ENCODE measurements at places on chromosomes 4 and X.

- DNase-seq, result no peak
Observed at GRCh38 chrX:97405031-97405660, 521.4 kb downstream of the RPA4 start.

GRCh38 chrX:53089224-53089842 is 4.6 kb upstream of the KANTR start:
- no peak for DNase-seq

DNA sequence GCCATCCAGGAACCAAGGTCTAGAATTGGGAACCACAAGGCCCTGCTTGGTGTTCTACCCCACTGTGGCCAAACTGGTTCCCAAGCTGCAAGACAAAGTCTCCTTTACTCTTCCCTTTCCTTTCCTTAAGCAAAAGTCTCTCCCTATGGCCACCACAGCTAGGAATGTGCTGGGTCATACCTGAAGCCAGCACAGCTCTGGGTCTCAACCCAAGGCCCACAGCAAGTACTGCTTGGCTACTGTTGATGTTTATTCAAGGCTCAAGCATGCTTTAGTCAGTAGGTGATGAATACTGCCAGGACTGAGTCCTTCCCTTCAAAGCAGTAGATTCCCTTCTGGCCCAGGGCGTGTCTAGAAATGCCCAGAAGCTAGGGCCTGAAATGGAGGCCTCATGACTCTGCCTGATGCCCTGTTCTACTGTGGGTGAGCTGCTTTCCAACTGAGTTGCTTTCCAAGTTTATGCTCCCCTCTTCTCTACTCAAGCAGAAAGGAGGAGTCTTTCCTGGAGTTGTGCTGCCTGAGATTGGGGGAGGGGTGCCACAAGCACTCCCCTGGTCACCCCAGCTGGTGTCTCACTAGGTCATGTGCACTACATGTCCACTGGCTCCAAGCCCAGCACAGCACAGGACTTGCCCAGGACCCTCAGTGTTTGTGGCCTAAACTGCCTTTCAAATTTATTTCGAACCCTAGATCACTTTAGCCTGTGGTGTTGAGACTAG is 44.9 kb downstream of the STAP1 start:
- no peak for DNase-seq

GRCh38 chr4:137635601-137636000 is 103.3 kb upstream of the PCDH18 start:
- no peak for DNase-seq

- DNase-seq, result no peak
Observed at GRCh38 chr4:76881375-76881774, 16.6 kb downstream of the SOWAHB start.

DNA sequence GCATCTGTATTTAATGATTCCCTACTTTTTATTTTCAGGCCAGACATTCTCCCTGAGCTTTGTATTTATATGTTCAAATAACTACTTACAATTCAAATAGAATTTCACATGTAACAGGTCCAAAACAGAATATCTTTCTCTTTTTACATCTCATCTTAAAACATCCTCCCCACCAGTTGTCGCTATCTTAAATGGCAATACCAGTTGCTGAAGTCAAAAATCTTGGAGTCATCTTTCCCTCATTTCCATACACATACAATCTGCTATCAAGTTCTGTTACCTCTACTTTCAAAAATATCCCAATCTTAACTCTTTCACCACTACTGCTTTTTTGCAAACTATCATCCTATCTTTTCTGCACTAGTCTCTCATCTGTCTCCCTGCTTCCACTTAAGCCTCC is 330.5 kb downstream of the STPG2 start:
- DNase-seq, result no peak

- no peak for DNase-seq
Observed at GRCh38 chrX:102934624-102935023, 2.4 kb upstream of the RAB40AL start.

- no peak for DNase-seq
Observed at GRCh38 chr4:102579794-102580462, 78.8 kb downstream of the NFKB1 start.

DNA sequence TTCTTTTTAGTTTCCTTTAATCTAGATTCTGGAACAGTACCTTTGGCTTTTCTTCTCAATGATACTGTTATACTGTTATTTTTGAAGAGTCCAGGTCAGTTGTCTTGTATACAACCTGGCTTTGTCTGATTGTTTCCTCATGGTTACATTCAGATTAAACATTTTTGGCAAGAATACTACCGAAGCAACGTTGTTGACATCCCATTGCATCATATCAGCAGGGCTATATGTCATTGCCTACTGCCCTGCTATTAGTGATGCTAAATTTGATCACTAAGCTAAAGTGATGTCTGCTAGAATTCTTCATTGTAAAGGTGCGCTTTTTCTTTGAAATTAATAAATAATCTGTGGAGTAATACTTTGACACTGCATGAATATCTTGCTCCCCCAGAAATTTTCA is 5.8 kb upstream of the ATP1B4 start:
- DNase-seq, result no peak

DNA sequence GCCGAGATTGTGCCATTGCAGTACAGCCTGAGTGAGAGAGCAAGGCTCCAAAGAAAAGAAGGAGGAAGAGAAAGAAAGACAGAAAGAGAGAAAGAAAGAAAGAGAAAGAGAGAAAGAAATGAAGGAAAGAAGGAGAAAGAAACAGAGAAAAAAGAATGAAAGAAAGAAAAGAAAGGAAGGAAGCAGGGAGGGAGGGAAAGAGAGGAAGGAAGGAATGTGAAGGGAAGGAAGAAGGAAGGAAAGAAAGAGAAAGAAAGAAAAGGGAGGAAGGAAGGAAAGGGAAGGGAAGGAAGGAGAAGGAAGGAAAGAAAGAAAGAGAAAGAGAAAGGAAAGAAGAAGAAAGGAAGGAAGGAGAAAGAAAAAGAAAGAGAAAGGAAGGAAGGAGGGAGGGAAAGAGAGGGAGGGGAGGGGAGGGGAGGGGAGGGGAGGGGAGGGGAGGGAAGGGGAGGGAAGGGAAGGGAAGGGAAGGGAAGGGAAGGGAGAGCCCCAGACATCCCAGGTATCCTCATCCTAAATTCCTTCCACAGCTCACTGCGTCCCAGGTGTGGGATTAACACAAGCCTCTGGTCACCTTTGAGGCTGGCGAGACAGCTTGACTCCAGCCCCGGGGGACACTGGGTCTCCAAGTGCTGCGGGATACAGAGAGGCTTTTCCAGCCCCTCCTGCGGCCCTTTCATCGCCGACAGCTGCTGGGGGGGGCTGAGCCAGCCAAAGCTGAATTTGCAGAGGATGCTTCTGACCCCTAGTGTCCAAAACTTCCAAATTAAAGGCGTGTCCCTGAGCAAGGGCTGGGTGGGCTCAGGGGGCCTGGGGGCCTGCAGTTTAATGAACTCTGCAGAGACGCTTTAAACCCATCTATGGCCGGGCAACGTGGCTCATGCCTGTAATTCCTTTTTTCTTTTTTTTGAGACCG is 24.2 kb upstream of the CSF2RA start:
- DNase-seq, result no peak

GRCh38 chr4:81930506-81931238 is 443.1 kb downstream of the HNRNPD start:
- DNase-seq, result no peak

DNA sequence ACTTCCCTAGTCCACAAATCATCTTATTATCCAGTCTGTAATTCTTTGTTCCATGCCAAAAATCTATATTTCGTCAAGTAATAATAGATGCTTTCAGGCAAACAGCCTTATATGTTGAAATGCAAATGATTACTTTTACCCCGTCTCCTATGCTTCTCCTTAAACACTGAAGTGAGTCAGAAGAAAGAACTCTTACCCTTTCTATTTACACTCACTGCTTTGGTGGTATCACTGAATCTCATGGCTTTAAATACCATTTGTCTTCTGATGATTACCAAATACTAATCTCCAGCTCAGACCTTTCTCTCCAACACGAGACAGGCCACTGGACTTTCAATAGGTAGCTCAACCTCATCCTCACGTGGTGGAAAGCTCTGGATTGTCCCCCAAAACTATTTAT is 558.1 kb downstream of the IL1RAPL1 start:
- DNase-seq, result no peak

DNA sequence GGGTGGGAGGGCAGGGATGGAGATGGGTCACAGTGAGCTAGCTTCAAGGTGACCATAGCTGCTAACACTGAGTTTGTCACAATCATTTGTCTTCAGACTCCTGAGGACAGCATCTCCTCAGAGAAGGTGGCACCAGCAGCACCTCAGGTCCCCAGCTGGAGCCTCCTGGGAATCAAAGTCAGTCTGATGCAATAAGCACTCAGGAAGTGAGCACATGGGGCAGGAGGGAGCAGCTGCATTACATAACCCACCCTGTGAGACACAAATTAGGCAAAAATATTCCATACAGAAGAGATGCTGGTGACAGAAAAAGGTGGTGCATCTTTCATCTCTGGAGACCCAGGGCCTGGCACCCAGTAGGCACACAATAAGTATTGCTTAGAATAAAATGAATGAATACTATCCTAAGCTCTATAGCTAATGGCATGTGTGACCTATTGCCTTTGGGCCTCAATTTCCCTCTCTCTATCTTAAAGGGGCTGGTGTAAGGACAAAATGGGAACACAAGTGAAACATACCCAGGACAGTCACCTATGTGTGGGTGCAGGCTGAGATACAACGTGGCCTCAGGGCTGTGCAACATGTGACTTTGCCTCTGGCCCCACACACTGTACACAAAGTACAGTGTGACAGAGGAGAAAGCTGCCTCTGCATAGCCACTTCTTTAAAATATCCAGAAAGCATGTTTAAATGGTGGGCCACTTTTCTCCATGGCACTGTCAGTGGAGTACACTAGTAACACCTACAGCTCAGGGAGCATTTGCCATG is 37.1 kb downstream of the SLC39A8 start:
- no peak for DNase-seq

GRCh38 chr4:85865256-85865655 is 390.3 kb downstream of the ARHGAP24 start:
- DNase-seq, result no peak

DNA sequence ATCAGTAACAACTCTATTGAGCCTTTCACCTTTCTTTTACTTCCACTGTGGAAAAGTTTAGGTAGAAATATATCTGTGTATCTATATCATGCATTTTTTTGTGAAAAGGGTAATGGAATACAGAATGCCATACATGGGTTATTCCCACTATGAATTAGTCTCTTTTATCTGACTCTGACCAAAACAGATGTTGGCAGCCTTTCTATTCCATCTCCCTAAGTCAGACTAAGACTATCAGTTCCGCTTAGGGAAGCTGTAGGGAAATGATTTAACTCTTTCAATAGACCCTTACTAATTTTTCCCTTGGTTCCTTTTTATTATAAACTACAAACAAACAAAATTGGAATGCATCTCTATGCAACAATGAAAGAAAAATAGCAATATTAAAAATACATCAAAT is 92.3 kb upstream of the LEF1 start:
- DNase-seq, result no peak

DNA sequence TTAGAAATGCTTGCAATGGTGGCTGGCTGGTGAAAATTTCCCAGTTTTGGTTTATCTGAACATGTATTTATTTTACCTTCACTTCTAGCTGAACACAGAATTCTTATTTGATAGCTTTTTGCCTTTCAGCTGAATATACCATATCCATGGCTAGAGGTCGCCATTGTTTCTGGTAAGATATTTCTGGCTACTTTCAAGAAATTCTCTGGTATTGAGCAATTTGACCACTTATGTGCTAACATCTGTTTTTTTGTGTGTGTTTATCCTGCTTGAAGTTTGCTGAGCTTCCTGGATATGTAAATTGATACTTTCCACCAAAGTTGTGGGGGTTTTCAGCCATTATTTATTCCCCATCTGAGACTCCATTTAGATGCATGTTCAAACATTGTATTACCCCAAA is 75.4 kb downstream of the FBXW7 start:
- no peak for DNase-seq

DNA sequence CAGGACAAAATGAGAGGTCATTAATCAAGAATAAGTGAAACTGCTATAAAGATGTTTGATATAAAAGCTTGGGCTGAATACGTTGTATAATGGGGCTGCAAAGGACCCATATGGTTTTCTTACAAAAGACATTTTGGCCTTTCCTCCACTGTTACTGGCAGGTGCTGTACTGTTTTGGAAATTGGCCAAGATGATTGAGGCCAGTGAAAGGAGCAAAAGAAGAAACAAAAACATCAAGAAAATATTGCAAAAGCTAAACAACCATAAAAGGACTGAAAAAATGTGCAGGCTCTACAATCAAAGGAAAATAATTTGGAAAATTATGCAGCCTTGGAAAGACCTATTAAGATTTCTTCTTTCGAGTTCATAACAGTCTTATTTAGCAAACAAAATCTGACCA is 222.2 kb upstream of the PPP1R2C start:
- no peak for DNase-seq

DNA sequence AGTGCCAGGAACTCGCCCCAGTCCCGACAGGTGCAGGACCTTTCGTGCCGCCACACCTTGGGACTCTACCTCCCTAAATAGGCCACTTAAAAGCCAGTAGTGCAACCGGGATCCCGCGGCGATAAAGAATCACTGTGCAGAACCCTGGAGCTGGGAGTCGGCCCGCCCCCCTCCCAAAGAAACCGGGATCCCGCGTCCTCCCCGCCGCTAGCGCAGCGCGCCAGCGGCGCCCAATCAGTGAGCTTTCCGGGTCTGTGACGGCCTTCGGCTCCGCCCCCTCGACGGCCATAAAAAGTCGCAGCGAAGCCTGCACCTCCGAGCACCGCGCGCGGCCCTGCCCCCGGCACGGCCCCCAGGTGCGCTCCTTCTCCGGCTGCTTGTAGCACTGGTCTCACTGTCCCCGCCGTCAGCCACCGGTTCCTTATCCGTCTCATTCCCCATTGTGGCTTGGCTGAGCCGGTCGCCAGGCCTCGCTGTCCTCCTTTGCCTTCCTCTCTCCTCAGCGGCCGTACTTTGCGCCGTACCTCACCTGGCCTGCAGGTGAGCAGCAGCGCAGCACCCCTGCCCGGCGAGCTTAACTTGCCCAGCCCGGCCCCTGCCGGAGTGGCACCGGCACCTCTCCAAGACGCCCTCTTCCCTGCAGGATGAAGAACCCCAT is at the start of gene LRAT:
LRAT (plus strand) TSS at position 318 of the 658 bp plus-strand sequence; CDS start at position 645, 327 bp downstream.
- no peak for DNase-seq

- no peak for DNase-seq
Observed at GRCh38 chr4:76767983-76768382, 130.0 kb downstream of the SOWAHB start.

GRCh38 chrX:52425775-52426174 is 57.0 kb downstream of the XAGE2 start:
- DNase-seq, result no peak

GRCh38 chr4:128289523-128290158 is 2.0 kb upstream of the PGRMC2 start:
- no peak for DNase-seq
